ENCODE measurements at places on chromosomes 1 and 21. TPM values are rescaled to one million over a fixed set of nuclear protein-coding genes. Genes with fewer than 3 reads are reported as not detected.
A peak's percentile ranks its signal among the peaks of the same experiment; 100 is the strongest.

- no peak overlapping the region for H3K4me3 ChIP-seq
- no peaks in the 10 kb centered on the region for H3K27me3 ChIP-seq
- H3K4me1 ChIP-seq: peaks cover 6% of the 10 kb centered on the region
- no peak overlapping the region for H3K27ac ChIP-seq
Measured at GRCh38 chr21:45533361-45533845, 8.8 kb downstream of the SLC19A1 start.

DNA sequence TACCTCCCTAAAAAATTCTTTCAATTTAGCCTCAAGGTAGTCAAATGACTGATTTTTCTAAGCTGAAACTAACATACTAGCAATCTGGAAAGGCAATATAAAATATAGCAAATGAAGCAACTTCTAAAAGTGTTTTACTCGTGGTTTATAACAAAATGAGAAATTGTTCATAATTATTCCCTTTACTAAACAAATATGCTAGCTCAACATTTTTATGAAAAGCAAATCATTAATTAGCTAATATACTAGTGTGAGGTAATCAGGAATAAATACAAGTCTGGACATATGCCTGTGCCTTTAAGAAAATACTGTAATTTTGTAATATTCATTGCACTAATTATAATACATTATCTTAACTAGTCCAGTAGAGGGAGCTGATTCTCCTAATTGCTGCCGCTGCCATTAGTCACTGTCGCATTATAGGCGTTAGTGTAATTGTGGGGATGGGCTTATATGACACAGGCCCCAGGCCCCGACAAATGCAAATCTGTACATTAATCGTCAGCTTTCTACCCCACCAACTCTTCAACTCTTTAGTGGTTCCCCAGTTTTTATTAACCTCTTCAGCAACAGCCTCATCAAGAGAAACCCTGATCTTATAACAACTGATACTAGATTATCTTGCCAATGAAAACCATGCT lies 160.9 kb downstream of the GABPA start:
- no peaks in the 10 kb centered on the region for H3K27me3 ChIP-seq
- DNase-seq: peak; percentile 65
- peaks cover 5% of the 10 kb centered on the region for H3K4me1 ChIP-seq
- H3K4me3 ChIP-seq: no peak overlapping the region

The TXNIP gene
- 85.2 TPM for total RNA-seq

The NID1 gene
- 0.61 TPM for total RNA-seq

GRCh38 chr1:150619576-150620509 lies 9.6 kb downstream of the ENSA start:
- H3K27me3 ChIP-seq: no peaks in the 10 kb centered on the region
- H3K4me3 ChIP-seq: peak overlapping the region; percentile 18
- peak; percentile 62 for DNase-seq
- peaks cover 77% of the 10 kb centered on the region for H3K36me3 ChIP-seq
- H3K4me1 ChIP-seq: peaks cover 73% of the 10 kb centered on the region

DNA sequence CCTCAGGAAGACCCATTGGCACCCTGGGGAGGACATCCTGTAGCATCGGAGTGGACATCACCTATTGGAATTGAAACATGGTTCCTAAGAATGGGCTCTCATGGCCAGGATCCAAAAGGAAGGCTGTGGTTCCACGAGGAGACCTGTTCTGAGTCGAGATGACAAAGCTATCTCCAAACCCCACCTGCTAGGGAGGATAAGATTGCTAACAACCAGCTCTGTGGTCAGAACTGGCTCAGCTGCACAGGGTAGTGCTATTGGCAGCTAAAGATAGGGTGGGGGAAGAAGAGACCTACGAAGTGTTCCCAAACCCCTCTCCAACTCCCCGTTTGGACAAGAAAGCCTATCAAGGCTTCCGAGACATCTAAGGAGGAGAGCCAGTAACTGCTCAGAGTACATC lies 17.7 kb upstream of the C8B start:
- H3K4me3 ChIP-seq: no peak overlapping the region
- no peaks in the 10 kb centered on the region for H3K27me3 ChIP-seq
- DNase-seq: no peak
- no peak overlapping the region for H3K27ac ChIP-seq
- H3K36me3 ChIP-seq: no peaks in the 10 kb centered on the region

DNA sequence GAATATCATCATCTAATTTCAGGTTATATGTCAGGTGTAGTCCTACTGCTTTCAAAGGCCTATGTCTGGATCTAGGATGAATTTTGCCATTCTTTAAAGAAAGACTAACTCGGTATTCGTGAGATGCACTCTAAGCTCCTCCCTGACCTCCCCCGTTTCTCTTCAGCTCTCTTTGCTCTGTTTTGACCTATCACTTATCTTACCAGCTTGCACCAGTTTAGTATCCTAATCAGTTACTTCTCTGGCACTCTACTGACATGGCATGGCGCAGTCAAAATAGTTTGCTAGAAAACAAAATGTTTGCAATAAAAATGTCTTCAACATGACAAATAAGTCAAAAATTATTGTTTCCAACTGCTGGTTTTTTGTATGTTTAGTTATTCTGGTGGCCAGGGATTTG lies 8.4 kb upstream of the SLC16A1 start:
- H3K36me3 ChIP-seq: peaks cover 73% of the 10 kb centered on the region
- H3K4me1 ChIP-seq: peaks cover 34% of the 10 kb centered on the region
- H3K27me3 ChIP-seq: no peaks in the 10 kb centered on the region
- no peak overlapping the region for H3K4me3 ChIP-seq
- no peak overlapping the region for H3K27ac ChIP-seq
- no peak for DNase-seq

- no peaks in the 10 kb centered on the region for H3K4me1 ChIP-seq
- DNase-seq: no peak
Measured at GRCh38 chr1:117555806-117556205, 50.0 kb upstream of the TENT5C start.

DNA sequence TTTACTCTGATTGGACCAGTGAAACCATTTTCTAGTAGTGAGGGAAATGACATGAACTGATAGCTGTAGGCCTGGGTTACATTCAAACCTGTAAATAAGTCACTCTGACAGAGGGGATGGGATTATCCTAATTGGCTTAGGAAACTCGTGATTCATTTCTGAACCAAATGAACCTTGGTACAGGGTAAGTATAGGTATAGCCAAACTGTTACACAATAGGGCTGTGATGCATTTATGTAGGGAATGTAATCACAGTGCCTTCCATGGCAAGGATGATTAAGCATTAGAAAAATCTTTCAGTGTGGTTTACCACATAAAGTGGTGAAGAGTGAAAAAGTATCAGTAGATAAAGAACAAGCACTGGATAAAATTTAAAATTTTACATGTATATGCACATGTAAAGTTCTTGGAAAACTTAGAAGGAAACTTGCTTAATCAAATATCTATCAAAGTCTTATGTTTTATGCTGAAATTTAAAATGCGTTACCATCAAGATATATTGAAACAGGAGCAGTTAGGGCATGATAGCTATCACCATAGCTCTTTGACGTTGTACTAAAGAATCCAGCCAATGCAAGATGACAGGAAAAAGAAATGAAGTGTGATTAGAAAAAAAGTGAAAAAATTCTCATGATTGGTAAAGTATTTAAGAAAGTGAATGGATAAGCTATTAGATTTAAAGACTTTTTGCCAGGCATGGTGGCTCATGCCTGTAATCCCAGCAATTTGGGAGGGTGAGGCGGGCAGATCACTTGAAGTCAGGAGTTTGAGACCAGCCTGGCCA lies 63.0 kb downstream of the RABGAP1L start:
- peaks cover 6% of the 10 kb centered on the region for H3K4me1 ChIP-seq
- no peaks in the 10 kb centered on the region for H3K27me3 ChIP-seq
- no peak overlapping the region for H3K4me3 ChIP-seq
- DNase-seq: no peak

The LMX1A gene
- total RNA-seq: not detected

The SPRR2D gene
- total RNA-seq: not detected

DNA sequence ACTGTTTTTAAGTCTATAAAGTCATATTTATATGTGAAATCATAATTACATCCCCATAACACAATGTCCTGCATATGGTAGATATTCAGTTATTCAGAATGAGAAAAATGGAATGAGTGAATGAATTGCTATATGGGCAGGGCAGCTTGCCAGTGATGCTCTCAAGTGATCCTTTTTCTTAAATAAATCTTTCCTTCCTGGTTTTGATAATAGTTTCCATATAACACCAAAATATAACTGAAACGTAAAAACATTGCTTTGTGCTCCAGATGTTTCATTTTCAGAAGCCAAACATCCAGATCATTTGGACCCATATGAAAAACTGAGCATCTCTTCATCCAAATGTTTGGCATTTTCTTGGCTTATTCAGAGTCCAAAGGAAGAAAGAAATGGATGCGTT lies 30.2 kb upstream of the RGS8 start:
- H3K27me3 ChIP-seq: no peaks in the 10 kb centered on the region
- peaks cover 46% of the 10 kb centered on the region for H3K4me1 ChIP-seq
- H3K36me3 ChIP-seq: no peaks in the 10 kb centered on the region
- no peak overlapping the region for H3K4me3 ChIP-seq
- H3K27ac ChIP-seq: peak overlapping the region; percentile 35

GRCh38 chr1:50038237-50038809 lies 14.6 kb upstream of the AGBL4 start:
- DNase-seq: peak; percentile 12
- no peaks in the 10 kb centered on the region for H3K4me1 ChIP-seq
- H3K4me3 ChIP-seq: no peak overlapping the region
- no peak overlapping the region for H3K27ac ChIP-seq

DNA sequence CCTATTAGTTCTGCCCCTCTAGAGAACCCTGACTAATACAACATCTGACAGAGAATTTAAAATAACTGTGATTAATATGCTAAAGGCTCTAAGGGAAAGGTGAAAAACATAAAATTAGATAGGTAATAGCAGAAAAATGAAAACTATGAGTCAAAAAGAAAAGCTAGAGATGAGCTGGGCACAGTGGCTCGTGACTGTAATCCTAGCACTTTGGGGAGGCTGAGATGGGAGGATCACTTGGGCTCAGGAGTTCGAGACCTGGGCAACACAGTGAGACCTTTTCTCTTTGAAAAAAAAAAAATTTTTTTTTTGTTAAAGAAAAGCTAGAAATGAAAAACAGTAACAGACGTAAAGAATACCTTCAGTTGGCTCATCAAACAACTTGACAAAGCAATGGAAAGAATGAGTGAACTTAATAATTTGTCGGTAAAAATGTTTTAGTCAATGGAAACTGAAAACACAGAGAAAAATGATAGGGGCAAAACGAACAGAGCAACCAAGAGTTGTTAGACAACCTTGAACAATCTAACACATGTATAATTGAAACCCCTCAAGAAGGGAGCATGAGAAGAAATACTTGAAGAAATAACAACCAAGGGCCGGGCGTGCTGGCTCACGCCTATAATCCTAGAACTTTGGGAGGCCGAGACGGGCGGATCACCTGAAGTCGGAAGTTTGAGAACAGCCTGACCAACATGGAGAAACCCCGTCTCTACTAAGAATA lies 132.9 kb upstream of the GFI1 start:
- H3K27ac ChIP-seq: no peak overlapping the region
- H3K27me3 ChIP-seq: peaks cover 2% of the 10 kb centered on the region
- peak; percentile 34 for DNase-seq
- no peaks in the 10 kb centered on the region for H3K4me1 ChIP-seq
- no peak overlapping the region for H3K4me3 ChIP-seq

The SHISAL2A gene
- 5.0 TPM for total RNA-seq

The HCN3 gene
- 3.2 TPM for total RNA-seq

- peaks cover 10% of the 10 kb centered on the region for H3K36me3 ChIP-seq
- no peak for DNase-seq
- no peak overlapping the region for H3K4me3 ChIP-seq
- no peaks in the 10 kb centered on the region for H3K27me3 ChIP-seq
- peaks cover 22% of the 10 kb centered on the region for H3K4me1 ChIP-seq
Measured at GRCh38 chr21:30713766-30714165, 4.8 kb downstream of the KRTAP21-3 start.

Data from activated CD4-positive, alpha-beta T cell treated with anti-CD3 and anti-CD28 coated beads, Interleukin-2, amount 10 ng/mL, durations not matched to agents 24 days and 14 days (primary cell).